T-helper 9 cell (primary cell): ENCODE measurements at places on chromosomes 1 and 21.

DNA sequence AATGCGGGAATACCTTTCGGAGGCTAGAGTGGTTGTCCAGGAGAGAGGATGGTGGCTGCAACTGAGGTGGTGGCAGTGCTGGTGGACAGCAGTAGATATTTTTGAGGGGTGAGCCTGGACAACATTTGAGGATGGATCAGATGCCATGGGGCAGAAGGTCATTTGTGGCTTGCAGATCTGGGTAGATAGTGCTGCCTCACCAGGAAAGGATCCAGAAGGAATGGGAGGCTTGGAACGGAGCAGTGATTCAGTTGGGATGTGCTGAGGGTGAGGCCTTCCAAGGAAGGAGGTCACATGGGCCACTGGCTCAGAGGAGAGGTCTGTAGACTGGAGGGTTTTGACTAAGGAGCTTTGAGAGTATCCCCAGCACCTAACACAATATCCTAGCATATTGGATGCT lies 110.8 kb upstream of the KAZN start:
- no peak for DNase-seq

GRCh38 chr1:24963099-24963872 lies 33.2 kb upstream of the RUNX3 start:
- DNase-seq, result peak; percentile 31

DNA sequence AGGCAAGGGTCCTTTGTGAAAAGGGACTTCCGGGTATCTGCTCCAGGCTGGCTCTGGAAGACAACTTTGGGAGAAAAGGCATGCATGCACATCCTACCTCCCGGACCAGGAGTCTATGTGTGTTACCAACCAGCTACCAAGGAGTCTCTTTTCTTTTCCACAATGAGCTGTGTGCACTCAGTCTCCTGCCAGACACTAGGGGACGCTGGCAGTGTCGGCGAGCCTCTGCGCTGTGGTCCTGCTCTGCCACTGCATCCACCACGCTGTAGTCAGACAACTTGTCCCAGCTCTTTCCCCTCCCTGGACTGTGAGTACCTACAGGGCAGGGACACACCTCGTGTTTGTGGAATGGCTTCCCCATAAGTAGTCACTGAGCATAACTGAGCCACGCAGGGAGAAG lies 5.1 kb upstream of the SSR2 start:
- DNase-seq, result no peak

- no peak for DNase-seq
These were observed 96.6 kb upstream of the KIAA1614 start for GRCh38 chr1:180816132-180816531.

- DNase-seq, result no peak
These were observed 73.6 kb upstream of the LRRC8B start for GRCh38 chr1:89451011-89451410.

DNA sequence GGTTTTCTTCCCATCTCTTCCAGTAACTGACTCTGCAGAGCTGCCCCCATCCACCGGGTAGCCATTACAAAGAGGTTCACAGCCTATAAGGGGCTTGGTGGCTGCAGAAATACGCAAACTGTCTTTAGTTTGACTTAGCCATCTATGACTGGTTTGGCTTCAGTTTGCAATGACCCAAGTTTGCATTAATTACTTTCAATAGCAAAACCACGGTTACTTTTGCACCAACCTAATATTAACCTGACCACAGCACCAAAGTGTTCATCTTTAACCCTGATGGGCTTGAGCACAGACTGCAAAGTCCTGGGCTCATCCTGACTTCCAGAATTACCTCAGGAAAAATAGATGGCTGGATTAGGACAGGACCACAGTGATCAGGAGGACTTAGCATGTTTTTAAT lies 2.2 kb upstream of the HAO2 start:
- no peak for DNase-seq

DNA sequence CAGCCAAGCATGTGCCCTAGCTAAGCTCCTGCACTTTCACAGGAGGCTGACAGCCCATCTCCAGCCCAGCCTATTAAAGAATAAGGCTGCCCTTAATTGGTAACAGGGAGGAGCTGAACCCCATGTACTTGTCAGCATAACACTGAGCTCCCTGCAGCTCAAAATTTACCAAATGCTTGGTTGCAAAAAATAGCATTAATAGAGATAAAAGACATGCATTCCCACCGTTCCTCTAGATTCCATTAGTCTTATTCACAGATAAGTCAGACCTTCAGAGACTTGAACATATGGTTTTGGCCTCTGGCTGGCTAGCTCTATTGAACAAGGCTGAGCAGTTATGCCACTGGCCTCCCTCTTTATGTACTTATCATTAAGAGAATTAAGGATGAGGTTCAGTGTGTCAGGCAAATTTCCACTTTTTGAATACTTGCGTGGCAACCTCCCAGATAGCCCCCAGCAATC lies 29.2 kb downstream of the OLFML3 start:
- no peak for DNase-seq

DNA sequence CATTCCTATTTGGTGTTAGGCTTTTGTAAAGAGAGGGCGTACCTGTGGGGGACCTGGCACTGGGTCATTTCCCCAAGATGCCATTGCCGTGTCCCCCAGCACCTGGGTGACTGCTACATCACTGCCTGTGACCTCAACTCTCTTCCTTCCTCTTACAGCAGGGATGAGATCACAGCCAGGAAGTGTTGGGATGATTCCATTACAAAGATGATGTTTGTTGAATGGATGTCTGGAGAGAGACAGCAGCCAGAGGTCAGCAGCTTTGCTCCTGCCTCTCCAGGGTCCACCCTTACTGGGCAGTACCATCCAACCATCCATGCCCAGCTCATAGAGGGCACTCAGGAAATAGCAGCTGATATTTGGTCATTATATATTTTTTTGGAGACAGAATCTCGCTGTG lies 35.1 kb downstream of the TMEM51 start:
- no peak for DNase-seq

DNA sequence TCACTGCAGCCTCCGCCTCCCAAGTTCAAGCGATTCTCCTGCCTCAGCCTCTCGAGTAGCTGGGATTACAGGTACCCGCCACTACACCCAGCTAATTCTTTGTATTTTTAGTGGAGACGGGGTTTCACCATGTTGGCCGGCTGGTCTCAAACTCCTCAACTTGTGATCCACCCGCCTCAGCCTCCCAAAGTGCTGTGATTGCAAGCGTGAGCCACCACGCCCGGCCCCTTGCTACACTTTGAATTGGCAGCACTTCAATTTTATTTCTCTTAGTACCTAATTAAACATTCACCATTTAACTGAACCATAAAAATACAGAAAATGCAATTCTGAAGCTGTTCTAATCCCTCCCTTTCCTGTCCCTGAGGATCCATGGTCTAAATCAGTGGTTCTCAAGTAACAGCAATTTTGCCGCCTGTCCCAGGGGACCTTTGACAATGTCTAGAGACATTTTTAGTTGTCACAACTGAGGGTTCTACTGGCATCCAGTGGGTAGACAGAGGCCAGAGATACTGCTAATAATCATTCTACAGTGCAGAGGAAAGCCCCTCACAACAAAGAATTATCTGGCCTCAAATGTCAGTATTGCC lies 4.3 kb upstream of the BCL2L15 start:
- no peak for DNase-seq

DNA sequence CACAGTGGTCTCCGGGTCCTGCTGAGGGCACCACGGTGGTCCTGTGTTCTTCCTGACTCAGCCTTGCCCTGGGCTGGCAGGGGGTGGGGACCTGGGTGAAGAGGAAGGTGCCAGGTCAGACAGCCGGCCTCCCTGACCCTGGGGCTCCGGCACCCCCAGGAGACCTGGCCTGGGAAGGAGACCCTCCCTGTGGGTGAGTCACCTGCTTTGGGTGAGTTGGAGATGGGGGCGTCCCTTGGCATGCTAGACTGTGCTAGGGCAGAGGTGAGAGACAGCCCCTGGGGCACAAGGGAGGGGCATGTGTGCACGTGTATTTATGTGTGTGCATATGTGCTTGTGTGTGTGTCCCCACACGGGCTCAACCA lies 23.4 kb downstream of the SPSB1 start:
- no peak for DNase-seq

- DNase-seq, result no peak
These were observed 513 bp downstream of the PBX1 start for GRCh38 chr1:164559342-164560051.

DNA sequence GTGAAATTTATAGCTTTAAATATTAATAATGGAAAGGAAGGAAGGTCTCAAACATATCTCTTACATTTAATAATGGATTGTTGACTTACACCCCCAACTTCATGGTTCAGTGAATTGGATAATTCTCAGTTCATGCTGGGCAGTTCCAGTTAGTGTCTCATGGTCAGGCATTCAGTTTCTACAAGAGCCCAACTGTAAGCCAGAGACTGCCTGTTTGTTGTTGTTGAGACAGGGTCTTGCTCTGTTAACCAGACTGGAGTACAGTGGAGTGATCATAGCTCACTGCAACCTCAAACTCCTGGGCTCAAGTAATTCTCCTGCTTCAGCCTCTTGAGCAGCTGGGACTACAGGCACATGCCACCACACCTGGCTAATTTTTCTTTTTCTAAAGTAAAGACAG lies 5.0 kb upstream of the DMAP1 start:
- DNase-seq, result no peak

GRCh38 chr1:229197265-229197585 lies 73.7 kb upstream of the RAB4A start:
- no peak for DNase-seq

DNA sequence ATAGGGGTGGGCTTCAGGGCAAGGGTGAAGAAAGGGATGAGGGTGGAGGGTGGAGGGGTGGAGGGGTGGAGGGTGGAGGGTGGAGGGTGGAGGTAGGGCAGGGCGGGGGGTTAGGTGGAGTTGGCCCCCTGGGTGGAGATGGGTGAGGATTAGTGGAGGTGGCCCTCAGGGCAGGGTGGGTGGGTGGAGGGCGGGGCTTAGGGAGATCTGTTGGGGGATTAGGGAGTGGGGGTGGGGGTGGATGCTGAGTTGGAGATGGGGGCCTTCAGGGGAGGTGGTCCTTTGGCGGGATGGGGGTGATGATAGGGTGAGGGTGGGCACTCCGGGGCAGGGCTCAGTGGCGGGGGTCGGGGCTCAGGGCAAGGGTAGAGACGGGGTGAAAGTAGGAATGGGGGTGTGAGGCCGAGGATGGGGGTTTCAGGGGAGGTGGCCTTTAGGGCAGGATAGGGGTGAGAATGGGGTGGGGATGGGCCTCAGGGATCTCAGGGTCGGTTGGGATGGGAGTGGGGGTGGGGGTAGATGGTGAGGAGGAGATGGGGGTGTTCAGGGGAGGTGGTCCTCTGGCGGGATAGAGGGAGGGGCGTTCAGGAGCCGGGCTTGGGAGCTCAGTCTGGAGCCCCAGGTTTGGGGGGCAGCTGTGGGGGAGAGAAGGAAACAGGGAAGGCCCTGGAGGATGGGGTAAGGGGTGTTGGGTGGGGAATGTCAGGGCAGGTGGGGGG lies 800 bp upstream of the DNMT3L start:
- DNase-seq, result no peak

GRCh38 chr21:25578056-25578961 lies 29.0 kb downstream of the MRPL39 start:
- no peak for DNase-seq

DNA sequence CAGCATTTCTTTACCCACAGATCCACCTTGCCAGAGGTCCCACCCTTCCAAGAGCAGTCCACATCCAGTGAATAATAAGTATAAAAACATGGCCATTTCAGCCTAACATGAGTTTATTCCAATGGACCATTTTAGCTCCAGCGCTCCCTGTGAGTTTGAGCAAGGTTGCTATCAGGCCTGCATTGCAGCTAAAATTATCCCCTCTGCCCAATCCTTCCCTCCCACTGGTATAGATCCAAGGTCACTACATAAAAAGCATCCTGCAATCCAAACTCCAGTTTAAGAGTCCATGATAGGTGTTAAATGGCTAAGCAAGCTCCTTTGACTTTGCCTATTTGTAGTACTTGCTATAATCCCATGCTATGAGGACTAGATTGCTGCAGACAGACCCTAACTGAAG lies 35.6 kb downstream of the SLC5A9 start:
- DNase-seq, result no peak

GRCh38 chr1:157490467-157491165 lies 61.7 kb downstream of the FCRL5 start:
- peak; percentile 18 for DNase-seq

GRCh38 chr1:67919274-67920072 lies 86.2 kb upstream of the GNG12 start:
- no peak for DNase-seq

DNA sequence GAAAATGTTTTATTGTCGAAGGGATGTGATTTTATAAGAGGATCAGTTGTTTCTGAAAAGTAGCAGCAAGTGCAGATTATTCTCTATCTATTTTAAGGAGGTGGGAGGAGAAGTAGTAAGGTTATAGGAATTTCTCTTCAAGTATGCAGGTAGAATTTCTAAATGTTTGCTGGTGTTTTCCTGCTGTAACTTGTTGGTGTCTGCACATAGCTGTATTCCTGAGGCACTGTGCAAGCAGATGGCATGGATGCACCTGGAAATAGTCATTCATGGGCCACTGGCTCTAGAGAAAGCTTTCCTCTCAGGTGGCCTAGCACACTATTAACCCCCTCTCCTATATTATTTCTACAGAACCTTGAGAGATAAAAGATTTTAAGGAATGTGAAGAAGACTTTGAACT lies 30.3 kb upstream of the PODN start:
- DNase-seq, result no peak

DNA sequence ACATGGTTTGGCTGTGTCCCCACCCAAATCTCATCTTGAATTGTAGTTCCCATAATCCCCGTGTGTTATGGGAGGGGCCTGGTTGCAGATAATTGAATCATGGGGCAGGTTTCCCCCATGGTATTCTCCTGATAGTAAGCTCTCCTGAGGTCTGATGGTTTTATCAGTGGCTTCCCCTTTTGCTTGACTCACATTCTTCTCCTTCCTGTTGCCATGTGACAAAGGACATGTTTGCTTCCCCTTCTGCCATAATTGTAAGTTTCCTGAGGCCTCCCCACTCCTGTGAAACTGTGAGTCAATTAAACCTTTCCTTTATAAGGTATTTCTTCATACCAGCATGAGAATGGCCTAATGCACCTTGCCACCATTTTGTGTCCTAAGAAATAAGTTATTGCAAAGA lies 415.0 kb downstream of the COL11A1 start:
- DNase-seq, result no peak

- no peak for DNase-seq
These were observed 49.0 kb downstream of the SIM2 start for GRCh38 chr21:36747815-36748383.

- no peak for DNase-seq
These were observed 22.8 kb downstream of the ERG start for GRCh38 chr21:38475519-38475918.

- DNase-seq, result no peak
These were observed at the start of gene THBS3 for GRCh38 chr1:155207806-155208540. TSS of gene THBS3 (minus strand) at chr1:155207897. CDS start at chr1:155207876, 21 bp downstream.
